ENCODE measurements at places on chromosomes 16 and 17.

- peak; percentile 47 for DNase-seq
Measured at GRCh38 chr16:86971251-86971650, 345.9 kb downstream of the C16orf95 start.

DNA sequence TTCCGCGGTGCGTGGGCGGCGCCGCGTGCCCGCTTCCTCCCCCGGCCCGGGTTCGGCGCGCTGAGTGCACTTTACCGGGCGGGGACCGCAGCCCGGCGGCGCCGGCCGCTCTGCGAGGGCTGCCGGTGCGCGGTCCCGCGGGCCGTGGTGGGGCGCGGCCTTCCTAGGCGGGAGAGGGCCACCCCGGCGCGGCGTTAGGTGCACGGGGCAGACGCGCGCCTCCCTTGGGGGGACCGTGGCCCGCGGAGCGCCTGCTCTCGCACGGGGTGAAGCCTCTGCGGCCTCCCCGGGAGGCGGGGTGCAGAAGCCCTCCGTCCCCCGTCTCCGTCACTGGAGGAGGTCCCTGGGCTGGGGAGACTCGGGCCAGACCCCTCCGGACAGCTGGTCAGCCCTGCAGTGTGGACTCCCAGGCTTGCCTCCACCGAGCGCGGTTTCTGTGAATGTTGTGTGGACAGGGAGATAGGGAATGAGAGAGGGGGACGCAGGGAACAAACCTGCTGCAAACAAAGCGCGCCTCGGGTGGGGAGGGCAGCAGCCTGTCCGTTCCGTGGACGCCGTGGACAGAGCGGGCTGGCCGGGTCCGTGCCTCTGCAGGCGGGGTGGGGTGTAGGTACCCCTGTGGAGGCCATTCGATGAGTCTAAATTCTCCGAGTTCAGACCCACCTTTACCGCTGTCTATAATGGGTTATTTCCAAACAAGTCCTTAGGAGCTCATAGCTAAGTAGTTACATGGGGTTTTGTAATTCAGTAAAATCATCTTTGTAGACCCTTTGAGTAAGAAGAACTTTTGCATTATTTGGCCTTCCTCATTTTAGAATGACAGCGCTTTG is 721 bp downstream of the TBCD start:
- DNase-seq, result no peak

DNA sequence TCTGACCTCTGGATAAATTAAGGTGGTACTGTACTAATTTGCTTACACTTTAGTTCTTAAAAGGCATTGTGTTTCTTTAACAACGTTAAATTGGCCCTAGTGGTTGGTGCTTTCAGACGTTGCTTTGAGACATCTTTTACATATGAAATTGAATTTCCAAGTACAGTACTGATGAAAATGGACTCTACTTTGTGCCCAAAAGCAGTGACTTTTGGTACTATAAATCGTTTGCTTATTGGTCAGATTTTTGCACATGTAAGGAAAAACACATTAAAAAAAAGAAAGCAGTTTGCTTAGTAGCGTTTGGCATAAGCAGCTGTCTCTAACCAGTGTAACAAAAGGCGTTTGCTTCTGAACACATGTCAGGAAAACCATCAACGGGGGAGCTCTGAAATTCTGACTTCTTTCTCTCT is 139.6 kb downstream of the CDK5R1 start:
- DNase-seq, result no peak

- DNase-seq, result no peak
Measured at GRCh38 chr16:57604177-57604576, 24.3 kb upstream of the ADGRG1 start.

GRCh38 chr17:10699856-10700255 is 2.5 kb downstream of the ADPRM start:
- DNase-seq, result no peak
